ENCODE measurements at places on chromosomes 2 and 18. TPM values are rescaled to one million over a fixed set of nuclear protein-coding genes. Genes with fewer than 3 reads are reported as not detected.

Gene SLC11A1
- 0.14 TPM for total RNA-seq

Gene TNS1
- total RNA-seq, result 74.4 TPM

Gene PAX3
- not detected for total RNA-seq

Gene SFT2D3
- total RNA-seq, result 3.8 TPM

Gene FBXO36
- 3.8 TPM for total RNA-seq

Gene C18orf63
- not detected for total RNA-seq

Gene OSBPL6
- 1.1 TPM for total RNA-seq

Gene RAB6C
- not detected for total RNA-seq

Gene CCNYL1
- 6.7 TPM for total RNA-seq

Gene ARHGAP28
- 10.5 TPM for total RNA-seq

Gene GKN2
- total RNA-seq, result not detected
